GM04503 (cell line): ENCODE measurements at places on chromosomes 13 and 19.

- no peak for DNase-seq
Measured at GRCh38 chr13:59452189-59452890, 711.4 kb downstream of the DIAPH3 start.

DNA sequence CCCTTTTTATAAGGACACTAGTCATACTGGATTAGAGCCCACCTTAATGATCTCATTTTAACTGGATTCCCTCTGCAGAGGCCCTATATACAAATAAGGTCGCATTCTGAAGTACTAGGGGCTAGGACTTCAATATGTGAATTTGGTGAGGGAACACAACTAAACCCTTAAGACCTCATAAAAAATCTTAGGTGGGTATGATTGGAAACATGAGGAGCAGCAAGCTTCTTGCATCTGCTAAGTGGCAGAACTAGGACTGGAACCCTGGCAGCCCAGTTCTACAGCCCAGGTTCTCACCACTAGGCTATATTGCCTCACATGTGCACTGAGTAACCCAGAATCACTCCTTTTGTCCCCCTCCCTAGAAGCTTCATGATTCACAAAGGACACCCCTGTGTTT lies 17.1 kb upstream of the GRWD1 start:
- DNase-seq = no peak

GRCh38 chr13:108104736-108105135 lies 110.6 kb downstream of the LIG4 start:
- DNase-seq = no peak

DNA sequence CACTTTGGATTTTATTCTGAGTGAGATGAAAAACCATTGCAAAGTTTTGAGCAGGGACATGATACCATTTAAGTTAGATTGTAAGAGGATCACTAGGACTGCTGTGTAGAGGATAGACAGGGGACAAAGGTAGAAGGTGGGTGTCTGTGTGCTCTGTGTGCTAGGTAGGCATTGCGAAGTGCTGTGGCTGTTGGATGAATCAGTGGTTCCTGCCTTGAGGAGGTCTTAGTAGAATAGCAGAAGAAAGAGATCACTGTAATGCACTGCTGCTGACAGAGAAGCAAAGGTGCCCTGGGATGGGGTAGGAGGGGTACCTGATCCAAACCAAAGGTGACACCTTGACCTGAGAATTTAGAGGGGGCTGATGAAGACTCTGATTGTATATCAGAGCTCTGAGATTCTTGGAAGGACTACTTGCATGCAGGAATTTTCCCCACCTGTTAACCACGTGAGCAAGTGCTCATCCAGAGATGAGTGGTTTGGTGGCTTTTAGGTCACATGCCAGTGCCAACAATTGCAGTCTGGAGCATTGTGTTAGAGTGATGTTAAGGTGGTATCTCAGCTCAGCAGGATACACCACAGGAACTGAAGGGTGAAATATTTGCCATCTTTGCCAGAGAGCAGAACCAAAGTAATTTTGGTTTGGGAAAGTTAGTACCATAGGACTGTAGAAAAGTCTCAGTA lies 10.8 kb downstream of the WASF3 start:
- DNase-seq = no peak

DNA sequence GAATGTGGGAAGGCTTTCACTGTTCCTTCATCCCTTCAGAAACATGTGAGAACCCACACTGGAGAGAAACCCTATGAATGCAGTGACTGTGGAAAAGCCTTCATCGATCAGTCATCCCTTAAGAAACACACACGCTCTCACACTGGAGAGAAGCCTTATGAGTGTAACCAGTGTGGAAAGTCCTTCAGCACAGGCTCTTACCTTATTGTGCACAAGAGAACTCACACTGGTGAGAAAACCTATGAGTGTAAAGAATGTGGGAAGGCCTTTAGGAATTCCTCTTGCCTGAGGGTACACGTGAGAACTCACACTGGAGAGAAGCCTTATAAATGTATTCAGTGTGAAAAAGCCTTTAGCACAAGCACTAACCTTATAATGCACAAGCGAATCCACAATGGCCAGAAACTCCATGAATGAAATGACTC lies 18.6 kb downstream of the ZNF177 start:
- no peak for DNase-seq

- DNase-seq = no peak
Measured at GRCh38 chr19:677601-678436, 1.6 kb downstream of the FSTL3 start.

DNA sequence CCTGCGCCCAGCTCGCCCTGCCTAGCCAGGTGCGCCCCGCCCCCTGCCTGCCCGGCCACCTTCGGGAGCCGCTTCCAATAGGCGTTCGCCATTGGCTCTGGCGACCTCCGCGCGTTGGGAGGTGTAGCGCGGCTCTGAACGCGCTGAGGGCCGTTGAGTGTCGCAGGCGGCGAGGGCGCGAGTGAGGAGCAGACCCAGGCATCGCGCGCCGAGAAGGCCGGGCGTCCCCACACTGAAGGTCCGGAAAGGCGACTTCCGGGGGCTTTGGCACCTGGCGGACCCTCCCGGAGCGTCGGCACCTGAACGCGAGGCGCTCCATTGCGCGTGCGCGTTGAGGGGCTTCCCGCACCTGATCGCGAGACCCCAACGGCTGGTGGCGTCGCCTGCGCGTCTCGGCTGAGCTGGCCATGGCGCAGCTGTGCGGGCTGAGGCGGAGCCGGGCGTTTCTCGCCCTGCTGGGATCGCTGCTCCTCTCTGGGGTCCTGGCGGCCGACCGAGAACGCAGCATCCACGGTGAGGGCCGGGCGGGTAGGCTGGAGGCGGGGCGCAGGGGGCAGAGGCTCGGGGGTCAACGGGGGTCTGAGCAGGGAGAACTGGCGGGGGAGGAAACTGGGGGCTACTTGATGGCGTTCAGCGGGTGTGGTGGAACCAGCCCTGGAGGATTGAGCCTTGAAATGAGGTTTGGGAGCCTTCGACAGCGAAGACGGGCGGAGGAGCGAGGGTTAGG lies at the start of gene SPINT2:
TSS of gene SPINT2 (plus strand) at position 88 of the 727 bp plus-strand sequence. CDS start at position 408, 320 bp downstream.
- no peak for DNase-seq

GRCh38 chr19:3374369-3375112 lies 8.2 kb downstream of the NFIC start:
- no peak for DNase-seq

DNA sequence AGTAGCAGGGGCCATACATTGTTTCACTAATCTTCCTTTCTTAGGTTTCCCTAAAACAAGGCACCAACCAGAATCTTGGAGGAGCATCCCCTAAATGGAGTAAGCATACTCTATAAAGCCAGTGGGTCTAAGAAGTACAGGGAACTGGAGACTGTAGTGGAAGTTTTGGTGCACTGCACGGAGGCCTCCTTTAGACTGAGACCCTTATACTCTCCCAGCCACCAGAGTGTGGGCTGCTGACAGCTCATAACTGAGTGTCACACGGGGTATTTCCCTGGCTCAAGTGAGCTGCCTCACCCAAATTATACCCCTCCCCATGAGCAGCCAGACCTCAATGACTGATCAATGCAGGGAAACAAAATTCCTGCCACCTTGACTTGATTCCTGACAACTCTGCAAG lies 349.5 kb downstream of the NDFIP2 start:
- DNase-seq = no peak

DNA sequence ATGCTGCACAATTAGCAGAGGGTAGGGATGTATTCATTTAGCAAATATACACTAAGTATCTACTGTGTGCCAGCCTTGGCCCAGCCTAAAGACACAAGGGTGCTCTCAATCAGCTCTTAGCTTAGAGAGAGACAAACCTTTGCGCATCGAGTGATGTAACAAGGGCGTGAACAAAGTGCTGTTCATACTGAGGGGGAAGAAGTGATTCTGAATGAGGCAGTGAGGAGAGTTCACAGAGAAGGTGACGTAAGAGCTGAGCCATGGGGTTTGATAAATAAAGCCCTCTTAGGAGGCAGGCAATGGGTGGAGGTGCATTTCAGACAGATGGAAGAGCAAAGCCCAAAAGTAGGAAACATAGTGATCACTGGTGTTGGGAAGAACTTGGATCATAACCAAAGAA lies 68.5 kb downstream of the FLT1 start:
- DNase-seq = no peak

DNA sequence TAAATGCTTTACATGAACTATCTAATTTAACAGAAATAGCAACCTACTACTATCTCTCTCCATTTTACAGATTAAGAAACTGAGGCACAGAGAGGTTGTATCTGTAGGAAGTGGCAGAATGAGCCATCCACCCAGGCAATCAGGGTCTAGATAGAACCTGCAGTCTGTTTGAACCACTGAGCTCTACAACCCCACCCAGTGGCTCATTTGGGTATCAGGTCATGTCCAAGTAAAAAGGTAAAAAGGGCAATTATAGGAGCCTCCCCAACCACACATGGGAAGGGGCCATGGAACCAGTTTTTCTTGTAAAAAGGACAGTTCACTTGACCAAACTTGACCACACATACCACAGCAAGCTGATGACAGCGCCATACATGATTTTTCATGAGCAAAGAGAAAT lies 92.9 kb upstream of the SGCG start:
- no peak for DNase-seq

DNA sequence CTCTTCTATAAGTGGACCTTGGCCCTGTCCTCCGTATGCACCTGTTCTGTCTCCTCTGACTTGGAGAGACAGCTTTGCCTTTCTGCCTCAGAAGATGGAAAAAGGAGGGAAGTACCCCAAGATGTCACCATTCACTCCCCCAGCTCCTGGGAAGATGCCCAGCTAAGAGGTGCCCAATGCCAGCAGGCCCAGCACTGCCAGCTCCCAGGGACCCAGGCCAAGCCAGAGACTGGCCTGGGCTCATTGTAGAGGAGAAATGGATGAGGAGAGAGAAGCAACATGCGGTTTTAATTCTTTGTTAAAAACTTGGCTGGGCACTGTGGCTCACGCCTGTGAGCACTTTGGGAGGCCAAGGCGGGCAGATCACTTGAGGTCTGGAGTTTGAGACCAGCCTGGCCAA lies 111.5 kb upstream of the ZNF507 start:
- DNase-seq = no peak

DNA sequence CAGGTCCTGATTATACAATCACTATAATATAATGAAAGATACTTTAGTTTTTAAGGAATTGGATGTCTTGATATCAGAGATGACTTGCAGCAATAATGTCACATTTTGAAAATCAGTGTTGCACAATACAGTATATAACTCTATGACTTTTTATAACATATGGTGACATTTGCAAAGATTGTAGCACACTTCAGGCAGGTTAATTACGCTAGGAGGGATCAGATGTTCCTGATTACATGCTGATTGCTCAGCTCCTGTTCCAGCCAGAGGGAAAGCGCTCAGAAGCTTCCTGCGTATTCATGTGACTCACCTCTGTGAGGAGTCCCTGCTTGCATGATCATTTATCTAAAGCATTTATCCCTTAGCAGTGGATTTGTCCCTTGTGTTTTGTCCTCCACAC lies 265.6 kb downstream of the GPC5 start:
- DNase-seq = no peak

DNA sequence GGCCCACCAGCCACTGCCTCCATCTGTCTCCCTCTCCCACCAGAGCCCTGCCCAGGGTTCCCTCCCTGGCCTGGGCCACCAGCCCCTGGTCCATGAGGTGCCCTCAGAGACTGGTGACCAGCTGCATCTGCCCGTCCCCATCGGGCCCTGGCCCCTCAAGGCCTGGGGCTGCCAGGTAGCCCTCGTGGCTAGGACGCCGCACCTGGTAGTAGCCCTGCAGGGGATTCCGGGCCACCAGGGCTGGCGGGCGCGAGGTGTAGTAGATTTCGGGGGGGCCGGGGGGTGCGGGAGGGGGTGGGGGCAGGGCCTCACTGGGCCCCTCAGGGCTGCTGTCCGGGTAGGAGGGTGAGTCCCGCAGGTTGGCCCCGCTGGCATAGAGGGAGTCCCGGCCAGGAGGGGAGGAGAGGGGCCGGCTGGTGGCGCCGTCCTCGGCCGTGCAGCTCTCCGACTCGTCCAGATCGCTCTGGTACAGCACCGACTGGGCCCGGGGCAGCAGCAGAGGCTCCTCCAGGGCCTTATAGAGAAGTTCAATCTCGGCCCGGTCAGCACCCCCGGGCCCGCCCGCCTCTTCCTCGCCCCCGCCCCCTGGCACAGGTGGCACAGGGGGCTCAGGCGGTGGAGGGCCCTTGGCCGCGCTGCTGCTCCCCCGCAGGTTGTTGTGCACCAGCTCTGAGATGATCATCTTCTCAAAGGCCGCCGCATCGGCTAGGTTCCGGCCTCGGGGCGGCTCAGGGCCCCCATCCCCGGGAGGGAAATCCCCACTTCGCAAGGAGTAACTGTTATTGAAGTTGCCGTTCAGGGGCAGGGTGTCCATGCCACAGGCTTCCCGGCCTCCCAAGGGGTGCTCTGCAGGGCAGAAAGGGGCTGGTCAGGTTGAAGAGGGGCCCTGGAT lies 14.6 kb upstream of the ASF1B start:
- DNase-seq = no peak

DNA sequence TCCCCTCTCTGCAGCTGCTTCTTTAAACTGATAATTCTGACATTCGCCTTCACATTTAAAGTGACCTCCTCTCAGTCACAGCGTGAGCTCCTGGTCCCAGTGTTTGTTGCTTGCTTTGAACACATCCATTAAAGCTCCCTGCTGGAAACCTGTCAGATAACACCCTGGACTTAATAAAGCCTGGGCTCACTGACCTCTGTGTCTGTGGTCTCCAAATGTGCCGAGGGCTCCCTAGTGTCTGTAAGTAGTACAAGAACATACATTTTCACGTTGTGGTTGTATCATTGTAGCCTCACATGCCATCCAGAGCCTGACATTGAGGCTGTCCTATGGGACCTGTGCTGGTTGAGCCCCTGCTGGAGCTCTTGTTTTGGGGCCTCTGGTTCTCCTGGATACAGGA lies 2.6 kb upstream of the PSG4 start:
- DNase-seq = no peak

- DNase-seq = no peak
Measured at GRCh38 chr13:33639626-33640080, 178.3 kb upstream of the RFC3 start.

GRCh38 chr13:97367016-97367822 lies 66.8 kb upstream of the RAP2A start:
- peak; percentile 84 for DNase-seq

DNA sequence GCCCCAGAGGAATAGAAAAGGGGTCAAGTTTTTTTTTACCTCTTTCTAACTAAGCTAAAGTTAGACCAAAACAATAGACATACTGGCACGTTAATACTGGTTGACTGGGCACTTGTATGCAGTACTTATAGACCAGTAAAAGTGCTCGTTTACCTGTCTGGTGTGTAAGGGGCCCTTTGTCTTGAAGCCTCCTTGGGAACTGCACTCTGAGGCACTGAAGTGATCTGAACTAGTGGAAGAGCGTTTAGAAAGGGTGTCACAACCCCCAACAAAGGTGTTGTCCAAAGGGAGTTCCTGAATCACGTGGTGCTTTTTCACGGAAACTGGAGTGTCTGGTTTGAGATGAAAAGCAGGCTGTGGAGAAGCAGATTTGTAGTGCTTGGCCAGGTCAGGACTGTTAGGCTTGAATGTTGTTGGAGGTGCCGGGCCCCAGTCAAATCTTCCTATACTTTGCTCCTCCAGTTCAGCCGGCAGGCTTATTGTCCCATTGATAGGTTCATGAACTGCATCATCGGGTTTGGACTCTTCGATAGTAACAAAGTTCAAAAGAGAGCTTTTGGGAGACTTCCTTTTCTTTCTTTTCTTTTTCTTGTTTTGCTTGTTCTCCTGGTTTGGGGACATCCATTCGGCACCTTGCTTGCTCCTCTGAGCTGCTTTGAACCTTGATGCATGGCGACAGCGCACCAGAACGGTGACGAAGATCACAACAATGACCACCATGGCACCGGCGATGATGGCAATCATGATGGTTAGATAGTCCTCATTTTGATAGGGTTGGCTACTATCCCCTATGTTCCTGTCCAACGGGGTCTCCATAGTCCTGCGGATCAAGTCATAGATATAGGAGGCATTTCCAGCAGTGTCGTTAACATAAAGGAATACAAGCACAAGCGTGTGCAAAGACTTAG lies 4.6 kb downstream of the PCDH9 start:
- no peak for DNase-seq
